ENCODE measurements at places on chromosomes 1 and 21.

- no peak for DNase-seq
Observed at GRCh38 chr1:223176437-223176836, 33.4 kb upstream of the TLR5 start.

- DNase-seq: no peak
Observed at GRCh38 chr1:161954466-161954865, 69.2 kb downstream of the OLFML2B start.

DNA sequence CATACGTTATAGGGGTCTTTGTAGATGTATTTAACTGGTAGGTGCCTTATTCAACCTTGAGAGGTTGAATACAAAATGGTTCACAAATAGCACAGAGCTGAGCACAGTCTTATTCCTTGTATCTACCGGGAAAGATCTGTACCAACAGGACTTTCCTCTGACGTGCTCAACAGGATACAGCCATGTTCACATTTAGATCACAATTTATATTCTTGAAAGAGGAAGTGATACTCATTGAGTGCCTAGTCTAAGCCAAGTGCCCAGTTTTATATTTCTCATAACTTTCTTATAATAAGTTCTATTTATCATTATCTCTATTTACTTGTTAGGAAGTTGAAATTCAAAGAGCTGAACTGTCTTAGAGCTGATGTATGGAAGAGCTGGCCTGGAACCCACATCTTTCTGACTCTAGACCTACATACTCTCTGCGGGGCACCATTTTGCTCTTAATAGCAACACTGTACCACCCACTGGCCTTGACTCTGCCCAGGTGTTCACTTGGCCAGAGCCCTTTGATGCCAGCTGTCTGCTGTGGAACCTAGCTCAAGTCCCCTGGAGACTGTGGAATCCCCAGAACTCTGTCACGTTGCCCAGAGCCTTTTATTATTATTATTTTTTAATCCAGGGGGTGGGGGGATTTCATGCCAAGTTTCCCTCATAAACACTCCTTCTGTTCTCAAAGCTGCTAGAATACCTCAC is 156.2 kb downstream of the TPR start:
- DNase-seq: no peak

GRCh38 chr21:34078915-34079314 is 5.5 kb downstream of the MRPS6 start:
- no peak for DNase-seq

DNA sequence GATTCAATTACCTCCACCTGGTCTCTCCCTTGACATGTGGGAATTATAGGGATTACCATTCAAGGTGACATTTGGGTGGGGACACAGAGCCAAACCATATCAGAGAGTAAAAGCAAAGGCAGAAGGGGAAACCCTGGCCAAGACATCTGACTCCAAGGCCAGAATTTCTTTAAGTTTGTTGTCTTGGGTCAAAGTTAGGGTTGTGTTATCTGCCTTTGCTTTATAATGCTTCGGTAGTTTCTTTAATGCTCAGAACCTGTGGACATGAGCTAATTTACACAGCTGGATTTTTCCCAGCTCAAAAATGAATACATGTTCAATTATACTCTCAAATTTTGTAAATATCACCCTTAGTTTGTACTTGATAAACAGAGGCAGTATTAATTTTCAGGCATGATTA is 1074.4 kb downstream of the ADGRL2 start:
- no peak for DNase-seq

DNA sequence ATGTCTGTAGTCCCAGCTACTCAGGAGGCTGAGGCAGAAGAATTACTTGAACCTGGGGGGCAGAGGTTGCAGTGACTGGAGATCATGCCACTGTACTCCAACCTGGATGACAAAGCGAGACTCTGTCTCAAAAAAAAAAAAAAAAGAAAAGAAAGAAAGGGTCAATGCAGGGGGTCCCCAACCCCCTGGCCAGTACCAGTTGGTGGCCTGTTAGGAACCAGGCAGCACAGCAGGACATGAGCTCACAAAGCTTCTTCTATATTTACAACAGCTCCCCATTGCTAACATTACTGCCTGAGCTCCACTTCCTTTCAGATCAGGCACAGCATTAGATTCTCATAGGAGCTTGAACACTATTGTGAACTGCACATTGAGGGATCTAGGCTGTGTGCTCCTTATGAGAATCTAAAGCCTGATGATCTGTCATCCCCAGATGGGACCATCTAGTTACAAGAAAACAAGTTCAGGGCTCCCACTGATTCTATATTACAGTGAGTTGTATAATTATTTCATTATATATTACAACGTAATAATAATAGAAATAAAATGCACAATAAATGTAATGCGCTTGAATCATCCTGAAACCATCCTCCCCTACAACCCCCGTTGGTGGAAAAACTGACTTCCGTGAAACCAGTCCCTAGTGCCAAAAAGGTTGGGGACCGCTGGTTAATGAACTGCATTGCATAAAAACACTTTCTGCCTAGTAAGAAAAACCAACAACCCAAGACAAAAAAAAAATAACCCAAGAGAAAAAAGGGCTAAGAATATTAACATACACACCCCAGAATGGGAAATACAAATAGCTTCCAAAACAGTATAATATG is 2.8 kb downstream of the ZBTB8OS start:
- DNase-seq: no peak

DNA sequence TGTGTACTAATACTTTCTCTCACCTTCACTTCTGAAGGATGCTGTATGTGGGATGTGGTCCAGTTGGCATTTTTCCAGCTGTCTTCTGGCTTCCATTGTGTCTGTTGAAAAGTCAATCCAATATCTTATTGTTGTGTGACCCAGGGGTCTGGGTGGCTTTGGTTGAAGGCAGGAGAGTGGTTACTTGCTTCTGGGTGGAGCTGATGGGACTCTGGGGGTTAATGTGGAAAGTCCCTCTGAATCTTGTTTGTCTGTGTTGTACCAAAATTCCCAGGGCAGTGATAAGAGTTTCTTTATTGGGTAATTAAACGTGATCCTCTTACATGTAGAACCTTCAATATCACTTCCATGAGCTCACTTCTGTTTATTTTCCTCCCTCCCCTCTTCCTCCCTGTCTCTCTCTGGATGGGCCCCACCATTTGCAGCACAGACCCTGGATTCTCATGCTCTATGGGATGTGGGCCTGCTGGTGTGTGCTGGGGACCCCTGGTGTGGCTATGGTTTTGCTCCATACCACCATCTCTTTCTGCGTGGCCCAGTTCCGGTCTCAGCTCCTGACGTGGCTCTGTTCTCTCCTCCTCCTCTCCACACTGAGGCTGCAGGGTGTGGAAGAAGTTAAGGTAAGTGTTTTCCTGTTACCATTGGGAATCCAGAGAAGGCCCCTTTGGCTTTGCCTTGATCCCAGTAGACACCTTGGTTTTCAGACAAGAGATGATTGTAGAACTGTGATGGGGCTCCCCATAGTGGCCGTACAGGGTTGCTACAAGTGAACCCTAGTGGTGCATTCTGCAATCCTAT is 71.5 kb downstream of the HHAT start:
- no peak for DNase-seq

GRCh38 chr21:33761441-33762036 is 119.2 kb downstream of the ITSN1 start:
- no peak for DNase-seq
